ENCODE measurements at places on chromosomes 12 and 14.

DNA sequence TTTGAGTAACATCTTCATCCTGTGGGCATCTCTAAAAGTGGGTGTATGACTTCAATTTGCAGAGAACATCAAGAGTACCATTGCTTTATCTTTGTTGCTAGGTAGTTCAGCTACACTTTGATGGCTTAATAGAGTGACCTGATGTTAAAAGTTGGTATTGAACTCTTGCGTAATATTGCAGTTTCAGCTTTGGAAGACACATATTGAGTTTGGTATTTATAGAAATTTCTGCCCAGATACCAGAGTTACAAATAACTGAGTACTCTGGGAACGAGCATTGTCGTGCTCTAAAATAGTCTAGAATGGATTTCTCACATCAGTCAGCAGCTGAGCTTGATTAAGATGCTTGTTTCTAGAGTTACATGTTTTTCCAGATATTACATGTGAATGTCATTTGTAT, 24.8 kb upstream of the AKAP5 start:
- no peak for DNase-seq

DNA sequence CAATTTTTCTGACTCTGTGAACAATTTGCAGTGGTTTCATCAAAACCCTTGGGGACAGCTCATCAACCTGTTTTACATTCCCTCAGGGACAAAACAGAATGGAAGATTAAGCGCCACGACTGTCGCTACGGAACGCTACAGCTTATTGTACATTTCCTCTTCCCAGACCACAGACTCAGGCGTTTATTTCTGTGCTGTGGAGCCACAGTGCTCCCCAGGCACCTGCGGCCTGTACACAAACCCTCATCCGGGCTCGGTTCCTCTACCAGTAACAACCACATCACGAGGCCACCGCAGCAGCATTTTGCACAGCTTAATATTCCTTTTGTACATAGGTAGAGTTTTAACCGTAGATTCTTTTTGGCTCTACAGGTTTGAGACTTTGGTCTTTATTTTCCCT, 397.4 kb upstream of the OR4E1 start:
- DNase-seq, result no peak

DNA sequence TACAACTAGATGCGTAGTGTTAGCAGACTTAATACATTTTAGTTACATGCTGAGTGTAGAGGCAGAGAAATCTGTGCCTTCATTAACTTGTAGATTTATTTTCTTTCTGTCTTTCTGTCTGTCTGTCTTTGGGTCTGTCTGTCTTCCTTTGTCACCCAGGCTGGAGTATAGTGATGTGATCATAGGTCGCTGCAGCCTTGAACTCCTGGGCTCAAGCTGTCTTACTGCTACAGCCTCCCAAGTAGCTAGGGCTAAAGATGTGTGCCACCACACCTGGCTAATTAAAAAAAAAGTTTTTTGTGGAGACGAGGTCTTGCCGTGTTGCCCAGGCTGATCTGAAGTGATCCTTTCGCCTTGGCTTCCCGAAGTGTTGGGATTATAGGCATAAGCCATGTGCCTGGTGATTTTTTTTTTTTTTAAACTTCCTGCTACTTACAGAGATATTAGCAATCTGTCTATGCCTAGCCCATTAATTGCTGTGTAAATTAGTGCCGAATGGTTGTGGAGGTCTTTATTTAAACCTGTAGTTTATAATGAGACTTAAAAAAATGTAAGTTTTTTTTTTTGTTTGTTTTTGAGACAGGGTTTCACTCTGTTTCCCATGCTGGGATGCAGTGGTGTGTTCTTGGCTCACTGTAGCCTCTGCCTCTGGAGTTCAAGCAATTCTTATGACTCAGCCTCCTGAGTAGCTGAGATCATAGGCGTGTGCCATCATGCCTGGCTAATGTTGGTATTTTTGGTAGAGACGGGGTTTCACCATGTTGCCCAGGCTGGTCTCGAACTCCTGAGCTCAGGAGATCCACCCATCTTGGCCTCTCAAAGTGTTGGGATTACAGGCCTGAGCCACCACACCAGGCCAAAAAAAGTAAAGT, 22.8 kb downstream of the ERC1 start:
- DNase-seq, result no peak

DNA sequence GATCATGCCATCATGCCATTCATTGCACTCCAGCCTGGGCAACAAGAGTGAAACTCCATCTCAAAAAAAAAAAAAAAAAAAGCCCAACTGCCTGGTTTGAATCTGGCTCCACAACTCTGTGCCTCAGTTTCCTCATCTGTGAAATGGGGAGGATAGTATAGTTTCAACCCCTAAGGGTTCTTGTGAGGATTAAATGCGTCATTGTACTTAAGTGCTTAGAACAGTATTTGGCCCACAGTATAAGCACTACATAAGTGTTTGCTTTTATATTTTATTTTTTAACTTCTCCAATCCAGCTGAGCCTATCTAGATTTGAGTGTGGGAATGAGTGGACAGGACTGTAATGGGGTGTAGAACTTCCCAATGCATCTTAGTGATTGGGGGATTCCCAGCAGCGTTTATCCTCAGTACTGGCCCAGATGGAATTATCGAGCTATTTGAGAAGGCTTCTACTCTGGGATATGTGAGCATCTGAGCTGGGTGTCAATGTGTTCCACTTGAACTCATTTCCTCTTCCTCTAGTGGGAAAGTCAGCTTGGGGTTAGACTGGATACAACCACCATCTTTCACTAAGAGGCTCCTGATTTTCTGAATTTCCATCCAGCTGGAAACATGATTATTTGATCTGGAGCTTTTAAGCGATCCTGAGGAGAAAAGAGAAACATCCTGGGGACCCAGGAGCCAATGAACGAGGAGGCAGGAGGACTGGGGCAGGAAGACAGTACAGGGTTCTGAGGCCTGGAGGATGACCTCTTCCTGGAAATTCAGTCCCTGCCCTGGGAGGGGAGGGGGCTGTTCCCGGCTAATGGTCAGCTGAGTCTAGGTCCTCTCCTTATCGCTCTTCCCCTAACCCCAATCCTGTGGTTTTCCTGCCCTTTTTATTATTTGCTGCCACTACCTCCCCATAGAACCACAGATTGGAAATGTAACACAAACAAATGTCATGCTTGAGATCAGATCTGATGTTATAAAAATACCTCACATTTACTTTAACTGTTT, 9.3 kb upstream of the ESPL1 start:
- DNase-seq, result no peak

DNA sequence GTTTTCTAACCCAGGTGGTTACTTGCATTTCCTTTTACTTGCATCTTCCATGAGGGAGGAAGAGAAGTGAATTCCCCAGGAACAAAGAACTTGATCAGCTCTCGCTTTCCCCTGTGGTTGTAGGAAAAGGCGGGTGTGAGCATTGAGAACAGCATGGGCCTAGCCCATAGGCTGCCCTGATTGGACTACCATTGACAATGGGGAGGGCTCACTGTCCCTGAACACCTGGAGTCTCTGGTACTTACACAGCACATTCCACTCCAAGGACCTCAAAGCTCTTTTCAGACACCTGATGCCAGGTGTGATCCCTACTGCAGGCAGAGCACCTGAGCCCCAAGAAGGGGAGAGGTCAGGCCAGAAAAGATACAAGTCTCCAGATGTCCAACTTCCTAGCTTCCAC, 25.0 kb downstream of the MAX start:
- DNase-seq, result no peak

GRCh38 chr12:109735825-109736551, 22.4 kb downstream of the FAM222A start:
- no peak for DNase-seq

DNA sequence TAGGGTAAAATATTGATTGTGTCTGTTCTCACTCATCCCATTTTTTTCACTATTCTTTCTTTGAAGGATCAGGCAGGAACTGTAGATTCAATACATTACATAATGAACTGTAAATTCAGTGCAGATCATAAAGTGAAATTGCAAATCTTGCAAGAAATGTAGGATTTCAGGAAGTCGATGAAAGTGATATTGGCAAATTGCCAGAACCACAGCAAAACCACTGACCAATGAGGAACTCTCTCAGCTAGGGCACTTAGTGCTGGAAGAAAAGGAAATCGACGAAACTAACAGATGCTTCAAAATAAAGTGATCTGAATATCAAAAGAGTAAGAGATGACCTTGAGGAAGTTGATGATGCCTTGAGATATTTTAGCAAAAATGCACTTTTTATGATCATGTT, 157.6 kb downstream of the AACS start:
- DNase-seq, result no peak

DNA sequence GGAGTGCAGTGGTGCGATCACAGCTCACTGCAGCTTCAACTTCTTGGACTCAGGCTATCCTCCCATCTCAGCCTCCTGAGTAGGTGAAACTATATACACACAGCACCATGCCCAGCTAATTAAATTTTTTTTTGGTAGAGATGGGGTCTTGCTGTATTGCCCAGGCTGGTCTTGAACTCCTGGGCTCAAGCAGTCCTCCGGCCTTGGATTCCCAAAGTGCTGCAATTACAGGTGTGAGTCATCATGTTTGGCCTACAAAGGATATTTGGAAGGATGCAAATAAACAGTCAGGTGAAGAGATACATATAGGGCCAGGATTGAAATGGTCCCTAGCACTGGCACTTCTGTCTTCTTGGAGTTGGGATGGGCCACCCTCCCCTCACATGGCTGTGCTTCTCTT, 23.9 kb downstream of the RCOR1 start:
- no peak for DNase-seq

DNA sequence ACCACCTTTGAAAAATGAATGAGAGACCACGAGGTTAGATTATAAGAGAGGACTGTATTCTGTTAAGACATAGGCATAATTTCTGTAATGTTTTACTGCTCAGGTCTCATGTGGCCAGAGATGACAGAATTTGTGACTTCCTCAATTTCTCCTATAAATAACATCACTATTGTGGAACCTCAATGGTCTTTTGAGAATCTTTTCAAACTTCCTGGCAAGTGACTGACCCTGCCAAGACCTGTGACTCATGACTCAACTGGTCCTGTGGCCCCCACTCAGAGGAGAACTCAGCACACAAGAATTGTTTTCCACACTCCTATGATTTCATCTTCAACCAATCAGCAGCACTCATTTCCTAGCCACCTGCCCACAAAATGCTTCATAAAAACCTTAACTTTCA, 508.2 kb upstream of the ATP2B1 start:
- DNase-seq, result no peak

DNA sequence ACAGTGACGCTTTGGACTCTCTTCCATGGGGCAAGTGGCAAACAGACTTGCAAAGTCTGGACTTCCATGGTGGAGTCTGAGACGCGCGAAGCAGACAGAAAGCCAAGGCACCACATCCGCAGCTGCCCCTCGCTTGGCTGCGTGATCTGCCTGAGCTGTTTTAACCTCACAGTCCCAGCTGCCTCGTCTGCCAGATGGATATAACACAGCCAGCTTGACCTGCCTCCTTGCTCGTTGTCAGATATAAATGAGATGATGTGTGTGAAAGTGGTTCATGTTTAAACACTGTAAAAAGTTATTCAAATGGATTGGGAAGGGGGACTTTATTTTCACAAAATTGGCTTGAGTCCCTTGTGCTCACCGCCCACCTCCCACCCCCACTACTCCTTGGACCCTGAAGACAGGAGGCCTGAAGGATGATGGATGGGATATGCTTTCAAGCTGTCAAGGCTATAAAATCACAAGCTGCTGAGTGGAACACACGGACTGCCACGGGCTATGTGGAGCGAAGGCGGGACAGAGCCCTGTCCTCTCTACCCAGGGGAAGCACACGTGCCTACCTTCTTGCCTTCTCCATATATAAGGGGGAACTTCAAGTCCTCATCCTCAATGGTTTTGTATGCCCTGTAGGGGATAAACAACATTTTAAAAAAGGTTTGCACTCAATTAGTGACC, 226.9 kb downstream of the MON2 start:
- no peak for DNase-seq

- DNase-seq, result no peak
Measured at GRCh38 chr12:10160617-10161385, 11.1 kb downstream of the OLR1 start.

DNA sequence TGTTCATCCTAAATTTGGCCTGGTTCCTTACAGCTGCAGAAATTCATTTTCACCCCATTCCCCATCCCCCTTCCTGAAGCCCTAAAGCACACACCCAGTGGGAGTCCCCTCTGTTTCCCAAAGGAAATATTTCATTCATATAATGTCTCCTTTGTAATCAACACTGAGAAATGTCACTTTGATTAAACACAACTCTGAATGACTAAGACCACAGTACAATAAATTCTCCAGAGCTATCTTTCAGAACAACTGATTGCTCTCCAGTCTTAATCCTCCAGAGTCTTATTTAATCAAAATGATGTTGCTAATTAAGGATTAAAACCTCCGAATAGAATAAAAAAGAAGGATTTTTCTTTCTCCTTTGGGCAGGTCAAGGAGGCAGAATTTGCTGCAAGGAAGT, 6.4 kb downstream of the SLC15A5 start:
- no peak for DNase-seq

- no peak for DNase-seq
Measured at GRCh38 chr14:23442721-23443356, 7.4 kb upstream of the MYH7 start.

GRCh38 chr12:46379352-46379751, 6.8 kb upstream of the SLC38A2 start:
- DNase-seq, result no peak

DNA sequence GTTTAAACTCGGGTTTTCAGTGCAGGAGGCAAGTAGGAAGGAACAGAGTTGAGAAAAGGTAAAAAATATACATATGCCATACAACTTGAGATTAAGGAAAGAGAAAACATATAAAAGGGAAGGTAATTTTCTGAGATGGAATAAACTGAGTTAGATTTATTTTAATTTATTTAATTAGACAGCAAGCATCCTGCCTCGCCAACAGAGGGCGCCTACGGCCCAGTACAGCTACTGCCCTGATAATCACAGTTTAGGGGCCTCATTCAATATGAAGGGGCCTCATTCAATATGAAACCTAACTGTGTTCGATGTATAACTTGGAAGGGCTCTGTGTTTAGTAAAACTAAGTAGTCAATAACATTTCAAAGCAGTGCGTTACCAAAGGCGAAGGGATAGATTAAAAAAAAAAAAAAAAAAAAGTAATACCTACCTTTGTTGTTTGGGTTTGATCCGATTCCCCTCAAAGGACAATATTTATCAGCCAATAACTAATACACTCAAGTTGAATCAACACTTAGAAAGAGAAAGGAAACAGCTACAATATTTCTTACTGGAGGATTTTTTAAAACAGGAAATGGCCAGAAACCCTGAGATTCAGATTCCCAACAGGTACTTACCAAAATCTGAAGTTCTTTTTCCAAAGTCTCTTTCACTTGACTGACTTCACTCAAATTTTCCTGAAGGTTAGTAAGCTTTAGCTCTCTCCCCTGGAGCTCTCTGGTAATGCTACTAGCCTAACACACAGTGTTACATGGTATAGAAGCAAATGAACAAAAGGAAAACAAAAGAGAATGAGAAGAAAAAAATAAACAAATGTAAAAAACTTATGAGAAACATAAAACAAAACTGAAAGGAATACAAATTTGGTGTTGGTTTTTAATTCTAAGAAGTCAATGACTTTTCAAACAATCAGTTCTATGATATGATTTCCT, 70.0 kb upstream of the VPS33A start:
- no peak for DNase-seq

All from stimulated activated CD8-positive, alpha-beta memory T cell treated with anti-CD3 and anti-CD28 coated beads, Interleukin-4, amount 100 ng/mL, for 1 hour (primary cell).